Mesenteric fat pad (tissue), 1 donor: ENCODE measurements at places on chromosomes 5 and 9. TPM values are rescaled to one million over a fixed set of nuclear protein-coding genes. Genes with fewer than 3 reads are reported as not detected.

The WDR38 gene
- total RNA-seq = not detected

The PAEP gene
- total RNA-seq = not detected

GRCh38 chr5:57828221-57828620 is 345.6 kb upstream of the ACTBL2 start:
- DNase-seq = no peak

DNA sequence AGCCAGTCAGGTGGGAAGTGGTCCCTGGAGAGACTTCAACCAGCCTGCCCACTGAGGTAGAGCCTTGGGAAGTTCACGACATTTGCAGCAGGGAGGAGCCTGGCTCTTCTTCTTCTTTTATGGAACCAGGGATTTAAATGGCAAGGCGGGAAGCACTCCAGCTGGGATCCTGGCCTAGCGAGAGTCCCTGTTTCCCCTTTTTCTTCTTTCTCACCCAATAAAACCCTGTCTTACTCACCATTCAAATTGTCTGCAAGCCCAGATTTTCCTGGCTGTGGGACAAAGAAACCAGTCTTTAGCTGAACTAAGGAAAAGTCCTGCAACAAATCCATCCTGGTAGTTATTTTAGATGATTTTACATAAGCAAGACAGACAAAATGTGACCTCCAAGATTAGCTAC is 503.7 kb downstream of the CDH10 start:
- no peak for DNase-seq

GRCh38 chr5:33114361-33114760 is 326.4 kb upstream of the TARS1 start:
- DNase-seq = no peak

- no peak for DNase-seq
These were observed 6.4 kb downstream of the THBS4 start for GRCh38 chr5:80041527-80041926.

DNA sequence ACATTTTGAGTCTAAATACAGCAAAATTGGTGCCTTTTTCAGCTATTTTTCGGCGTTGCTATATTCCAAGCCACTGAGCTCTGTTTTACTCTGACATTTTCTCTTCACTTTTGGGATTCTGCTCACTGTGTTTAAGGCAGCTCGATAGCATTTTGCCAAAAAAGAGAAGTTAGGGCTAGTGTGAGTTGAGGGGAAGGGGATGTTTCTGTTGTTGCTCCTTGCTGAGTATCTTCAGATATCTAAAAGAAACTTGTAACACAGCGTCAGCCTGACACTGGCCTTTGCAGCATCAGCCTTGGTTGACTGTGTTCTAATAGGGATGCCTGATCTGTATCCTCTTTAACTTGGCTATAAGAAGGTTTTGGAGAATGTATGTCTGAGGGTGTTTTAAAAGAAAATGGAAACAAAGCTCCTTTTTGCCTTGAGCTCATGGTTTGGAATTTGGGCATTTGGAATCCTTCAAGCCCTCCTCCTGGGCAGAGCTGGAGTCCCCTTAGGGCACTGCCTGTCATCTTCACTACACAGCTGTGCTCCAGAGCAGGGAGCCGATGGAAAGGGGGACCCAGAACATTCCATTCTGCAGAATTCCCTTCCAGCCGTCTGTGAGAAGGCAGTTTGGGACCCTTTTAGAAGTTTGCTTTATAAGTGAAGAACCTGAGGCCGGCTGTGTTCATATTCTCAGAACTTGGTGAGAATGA is 63.0 kb downstream of the EXOSC2 start:
- no peak for DNase-seq
